Omental fat pad (tissue), 4 donors: ENCODE measurements at places on chromosomes 13 and 19. TPM values are rescaled to one million over a fixed set of nuclear protein-coding genes. Genes with fewer than 3 reads are reported as not detected.

The AMER2 gene
- not detected for total RNA-seq

The MATK gene
- 2.8 TPM for total RNA-seq

The CEACAM7 gene
- not detected for total RNA-seq

The OR4F17 gene
- total RNA-seq: not detected

The EPSTI1 gene
- total RNA-seq: 8.3 TPM

The OXGR1 gene
- total RNA-seq: 0.37 TPM

The KCNJ14 gene
- total RNA-seq: 0.56 TPM

The TNFSF13B gene
- total RNA-seq: 4.7 TPM

The IGFL1 gene
- total RNA-seq: not detected

The C19orf85 gene
- not detected for total RNA-seq

The DPF1 gene
- not detected for total RNA-seq

The CEACAM16 gene
- total RNA-seq: not detected

The ZNF569 gene
- 3.4 TPM for total RNA-seq

The ZFP36 gene
- 827 TPM for total RNA-seq

The NLRP9 gene
- not detected for total RNA-seq

The ELAVL3 gene
- not detected for total RNA-seq

The CACNG6 gene
- total RNA-seq: not detected

The CGB8 gene
- not detected for total RNA-seq

The ZNF284 gene
- 1.2 TPM for total RNA-seq

The PDCD5 gene
- 96.9 TPM for total RNA-seq

The C19orf25 gene
- 23.3 TPM for total RNA-seq

The OR10H1 gene
- not detected for total RNA-seq

The FAM216B gene
- not detected for total RNA-seq

The ZSCAN1 gene
- total RNA-seq: not detected

The RFPL4A gene
- total RNA-seq: not detected

The SEMA6B gene
- total RNA-seq: 4.4 TPM

The CLEC17A gene
- total RNA-seq: not detected

The CDC42EP5 gene
- 12.1 TPM for total RNA-seq

The CXCL17 gene
- not detected for total RNA-seq

The ZNF844 gene
- 4.8 TPM for total RNA-seq

The ERICH4 gene
- not detected for total RNA-seq

The TSKS gene
- 14.2 TPM for total RNA-seq

The SBK3 gene
- 1.5 TPM for total RNA-seq

The CBARP gene
- total RNA-seq: 2.2 TPM

The CEACAM5 gene
- total RNA-seq: not detected

The KLK14 gene
- not detected for total RNA-seq

The PGLYRP2 gene
- not detected for total RNA-seq

The ZNF418 gene
- 5.0 TPM for total RNA-seq

The KLK6 gene
- not detected for total RNA-seq

The ZNF229 gene
- 5.0 TPM for total RNA-seq

The OBI1 gene
- 5.8 TPM for total RNA-seq

The LAIR1 gene
- total RNA-seq: 82.5 TPM

The PCDH9 gene
- 12.9 TPM for total RNA-seq

The DEDD2 gene
- 22.0 TPM for total RNA-seq

The CNN2 gene
- total RNA-seq: 68.1 TPM
